ENCODE measurements at places on chromosomes 1 and 21.
A peak's percentile ranks its signal among the peaks of the same experiment; 100 is the strongest.

GRCh38 chr1:170694172-170694926, 30.4 kb downstream of the PRRX1 start:
- DNase-seq, result no peak

DNA sequence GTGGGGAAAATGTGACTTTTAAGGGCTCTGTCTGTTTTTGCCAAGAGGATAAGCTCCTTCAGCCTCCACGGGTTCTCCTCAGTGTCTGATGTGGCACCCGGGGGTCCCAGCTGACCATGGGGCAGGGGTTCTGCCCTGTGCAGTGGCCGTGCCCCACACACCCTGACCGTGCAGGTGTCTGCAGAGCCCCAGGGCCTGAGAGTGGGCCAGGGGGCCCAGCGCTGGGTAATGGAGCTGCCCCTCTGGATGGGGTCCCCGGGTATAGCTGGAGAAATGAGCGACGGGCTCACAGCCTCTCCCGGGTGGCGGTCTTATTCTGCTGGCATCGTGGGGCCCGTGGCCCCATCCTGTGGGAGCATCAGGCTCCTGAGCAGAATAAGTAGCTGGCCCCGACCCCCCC, 2.9 kb upstream of the PFKL start:
- DNase-seq, result no peak

GRCh38 chr1:82398357-82398756, 597.6 kb downstream of the ADGRL2 start:
- no peak for DNase-seq

DNA sequence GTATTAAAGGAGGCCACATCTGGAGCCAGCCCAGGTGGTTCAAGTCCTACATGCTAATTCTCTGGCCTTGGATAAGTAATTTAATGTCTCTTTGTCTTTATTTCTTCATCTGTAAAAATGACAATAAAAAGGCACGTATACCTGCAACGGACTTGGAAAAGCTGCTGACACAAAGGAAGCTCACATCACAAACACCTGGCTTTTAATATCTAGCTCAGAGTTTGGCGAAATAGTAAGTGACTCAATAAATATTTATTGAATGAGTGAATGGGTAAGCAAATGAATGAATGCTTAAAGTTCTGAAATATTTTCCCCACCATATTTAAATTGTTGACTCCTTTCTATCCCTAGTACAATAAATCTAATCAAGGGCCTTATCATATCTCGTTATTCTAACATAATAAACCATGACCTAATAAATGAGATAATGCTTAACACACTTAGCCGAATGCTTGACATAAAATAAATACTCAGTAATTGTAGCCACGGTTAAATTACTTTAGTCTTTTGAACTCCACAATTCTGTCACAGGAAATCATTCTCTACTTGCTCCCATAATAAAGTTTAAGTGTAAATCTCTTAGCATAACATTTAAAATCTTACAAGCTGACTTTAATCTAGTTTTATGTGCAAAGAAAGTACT, 74.7 kb upstream of the PALMD start:
- DNase-seq, result no peak

GRCh38 chr1:37037690-37038089, 3.4 kb upstream of the GRIK3 start:
- DNase-seq, result no peak

DNA sequence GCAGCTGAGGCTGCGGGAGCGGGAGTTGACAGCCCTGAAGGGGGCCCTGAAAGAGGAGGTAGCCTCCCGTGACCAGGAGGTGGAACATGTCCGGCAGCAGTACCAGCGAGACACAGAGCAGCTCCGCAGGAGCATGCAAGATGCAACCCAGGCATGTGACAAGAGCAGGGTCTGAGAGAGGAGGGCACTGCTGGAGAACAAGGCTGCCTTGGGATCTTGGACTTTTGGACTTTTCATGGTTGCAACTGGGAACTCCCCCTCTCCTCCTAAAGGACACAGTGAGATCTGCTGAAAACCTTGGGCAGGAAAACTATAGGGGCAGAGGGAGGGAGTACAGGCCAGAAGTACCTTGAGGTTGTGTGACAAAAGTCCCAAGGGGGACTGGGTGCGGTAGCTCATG, 13.5 kb downstream of the CGN start:
- no peak for DNase-seq

DNA sequence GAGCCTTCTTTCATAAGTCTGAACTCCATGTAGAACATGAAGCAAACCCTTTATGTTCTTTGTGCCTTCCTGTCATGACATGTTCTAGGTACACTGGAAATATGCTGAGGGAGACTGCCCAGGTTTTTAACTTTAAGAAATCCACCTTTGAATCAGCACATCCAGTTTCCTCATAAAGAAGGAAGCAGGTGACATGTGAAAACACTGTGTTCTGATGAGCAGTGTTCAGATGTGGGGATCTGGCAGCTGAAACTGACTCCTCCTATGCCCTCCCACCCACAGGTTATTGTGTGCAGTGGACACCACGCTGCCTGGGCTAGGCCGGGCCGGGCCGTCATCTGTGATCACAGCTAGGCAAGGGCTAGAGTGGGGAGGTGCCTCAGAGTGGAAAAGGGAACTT, 51.1 kb downstream of the CNN3 start:
- no peak for DNase-seq

DNA sequence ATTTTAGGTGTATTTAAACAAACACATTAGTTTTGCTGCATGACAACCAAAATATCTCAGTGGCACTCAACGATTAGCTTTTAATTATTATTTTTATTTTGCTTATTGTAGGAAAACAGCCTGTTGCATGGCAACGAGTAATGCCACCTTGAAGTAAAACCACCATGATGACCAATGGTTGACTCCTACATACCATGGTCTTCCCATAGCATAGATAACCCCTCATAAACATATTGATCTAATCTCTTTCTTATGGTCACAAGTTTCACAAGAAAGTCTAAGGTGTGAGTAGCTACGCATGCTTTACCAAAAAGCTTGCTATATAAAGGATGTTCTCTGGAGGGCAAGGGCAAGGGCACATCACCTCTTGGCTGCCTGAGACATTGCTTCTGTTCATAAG, 61.5 kb upstream of the PTBP2 start:
- DNase-seq, result no peak

GRCh38 chr1:178938959-178939317, 68.1 kb upstream of the ANGPTL1 start:
- DNase-seq, result no peak

GRCh38 chr1:3771108-3772026, 1.2 kb upstream of the SMIM1 start:
- DNase-seq, result no peak

- no peak for DNase-seq
Measured at GRCh38 chr1:110872745-110873720, at the start of gene CD53. TSS of gene CD53 (plus strand) at chr1:110873148. CDS start at chr1:110891409, 18,261 bp downstream.

DNA sequence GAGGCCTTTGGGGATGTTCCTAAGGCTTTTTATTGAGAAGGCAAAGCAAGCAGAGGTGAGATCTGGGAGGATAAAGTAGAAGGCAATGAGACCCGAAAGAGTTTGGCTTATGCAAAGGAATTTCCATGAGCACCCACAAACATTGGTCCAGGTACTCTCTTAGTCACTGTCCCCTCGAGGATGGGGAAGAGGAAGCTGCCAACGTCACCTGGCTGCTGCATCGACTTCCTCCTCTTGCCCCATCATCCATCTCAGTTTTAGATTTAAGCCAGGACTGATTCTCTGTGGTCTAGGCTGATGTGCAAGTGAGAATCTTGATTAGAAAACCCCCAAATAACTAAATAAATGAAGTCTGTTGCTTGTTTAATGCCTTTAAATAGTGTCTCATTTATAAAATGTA, 28.7 kb downstream of the RUNX1 start:
- DNase-seq, result no peak

DNA sequence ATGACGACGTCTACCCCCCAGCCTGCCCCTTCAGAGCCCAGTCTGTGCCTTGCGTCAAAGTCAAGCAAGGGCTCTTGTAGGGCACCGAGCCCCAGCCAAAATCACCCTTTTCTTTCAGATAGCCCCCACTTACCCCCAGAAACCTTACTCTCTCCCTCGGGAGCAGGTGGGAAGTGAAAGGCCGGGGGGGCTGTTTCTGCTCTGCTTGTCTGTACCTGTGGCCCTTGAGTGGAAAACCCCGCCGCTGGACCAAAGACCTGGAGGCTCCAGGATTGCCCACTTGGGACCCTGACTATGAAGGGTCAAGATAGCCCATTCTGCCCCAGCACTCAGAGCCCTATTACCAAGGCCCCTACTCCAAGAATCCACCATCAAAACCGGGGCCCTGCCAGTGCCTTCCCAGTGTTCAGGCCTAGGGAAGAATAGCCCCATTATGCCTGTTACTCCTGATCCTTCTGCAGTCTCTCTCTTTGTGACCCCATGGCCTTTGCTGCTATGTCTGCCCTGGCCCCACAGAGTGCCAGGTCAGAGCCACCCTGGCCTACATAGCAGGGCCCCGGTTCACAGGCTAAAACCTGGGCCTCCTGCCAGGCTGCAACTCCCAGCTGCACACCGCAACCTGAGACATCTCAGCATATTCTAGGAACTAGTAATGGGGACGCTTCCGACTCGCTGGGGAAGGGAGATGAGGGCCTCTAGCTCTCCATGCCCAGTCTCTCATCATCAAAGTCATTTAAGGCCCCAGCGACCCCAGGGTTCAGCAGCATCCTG, 22.2 kb upstream of the HPDL start:
- no peak for DNase-seq

GRCh38 chr1:230824919-230825721, 43.2 kb downstream of the C1orf198 start:
- no peak for DNase-seq

- peak; percentile 59 for DNase-seq
Measured at GRCh38 chr1:119885903-119886783, 10.2 kb downstream of the ADAM30 start.

GRCh38 chr1:3464649-3465025, 10.2 kb downstream of the ARHGEF16 start:
- DNase-seq, result no peak

DNA sequence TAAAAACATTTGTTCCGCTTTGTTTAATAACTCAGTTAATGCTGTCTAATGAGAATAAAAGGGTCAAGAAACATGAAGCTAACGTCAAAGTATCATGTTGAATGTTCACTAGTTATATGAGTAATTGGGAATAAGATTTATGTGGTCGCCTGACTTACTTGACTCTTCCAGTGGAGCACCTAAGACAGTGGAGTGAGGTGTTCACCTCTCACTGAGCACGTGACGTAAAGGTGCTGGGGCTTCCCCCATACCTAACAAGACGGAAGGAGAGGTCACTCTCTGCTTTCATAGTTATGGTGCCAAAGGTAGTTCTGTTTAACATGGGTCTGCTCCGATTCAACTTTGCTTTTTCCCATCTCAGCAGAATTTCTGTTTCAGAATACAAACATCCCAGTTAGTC, 686 bp downstream of the KMO start:
- DNase-seq, result no peak

DNA sequence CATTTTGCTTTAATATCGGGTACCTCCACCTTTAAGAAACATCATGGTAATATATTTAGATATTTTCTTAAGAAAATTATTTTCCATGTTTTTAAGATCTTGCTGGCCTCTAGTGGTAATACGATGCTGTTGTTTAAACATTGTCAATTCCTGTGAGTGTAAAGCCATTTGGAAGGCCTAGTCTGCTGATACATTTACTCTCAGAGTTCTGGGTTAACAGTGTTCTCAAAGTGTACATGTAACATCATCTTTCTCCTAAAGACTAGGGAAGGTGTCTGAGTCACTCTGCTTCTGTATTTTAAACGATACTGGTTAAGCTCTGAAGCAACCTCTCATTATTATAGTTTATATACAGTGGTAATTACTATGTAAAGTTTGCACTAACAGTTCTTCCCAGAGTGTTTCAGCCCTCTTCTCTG, 189.1 kb downstream of the RASAL2 start:
- no peak for DNase-seq

DNA sequence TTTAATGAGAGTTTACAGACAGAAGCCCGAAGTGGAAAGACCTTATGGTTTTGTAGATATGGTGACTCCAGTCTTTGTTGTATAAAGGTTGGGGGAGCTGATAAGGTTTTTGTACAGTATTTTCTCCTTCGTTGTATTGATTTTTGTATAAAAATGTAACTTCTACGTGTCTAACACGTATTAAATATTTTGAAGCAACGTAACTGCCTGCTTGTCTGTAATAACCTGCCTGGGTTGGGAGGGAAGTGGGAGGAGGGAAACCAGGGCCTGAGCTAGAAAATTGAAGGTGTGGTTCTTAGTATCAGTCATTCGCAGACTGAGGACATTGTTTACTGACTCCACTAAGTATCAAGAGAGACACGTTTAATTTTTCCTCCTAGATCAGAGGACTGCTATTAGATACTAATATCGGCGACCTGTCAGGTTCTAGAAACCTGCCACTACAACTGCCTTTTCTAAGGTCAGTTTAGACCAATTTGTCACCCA, 2.2 kb downstream of the IER5 start:
- DNase-seq, result no peak

GRCh38 chr1:39170731-39171667, 33.5 kb upstream of the MACF1 start:
- DNase-seq, result no peak

DNA sequence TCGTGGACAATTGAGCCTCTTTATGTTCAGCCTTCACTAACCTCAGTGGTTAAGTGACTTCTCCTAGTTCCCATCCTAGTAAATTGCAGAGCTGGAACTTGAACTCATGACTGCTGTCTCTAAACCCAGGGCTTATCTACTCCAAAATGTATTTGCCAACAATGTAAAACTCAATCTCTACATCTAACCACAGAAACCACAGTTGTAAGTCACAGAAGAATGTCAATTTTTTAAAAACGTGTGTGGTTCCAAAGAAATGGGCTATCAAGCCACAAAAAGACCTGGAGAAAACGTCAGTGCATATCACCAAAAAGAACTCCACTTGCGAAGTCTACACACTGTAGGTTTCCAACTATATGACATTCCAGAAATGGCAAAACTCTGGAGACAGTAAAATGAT, 172.6 kb upstream of the HMCN1 start:
- no peak for DNase-seq
